Naive thymus-derived CD4-positive, alpha-beta T cell (primary cell): ENCODE measurements at places on chromosomes 12 and 14.

- no peak for DNase-seq
These were observed 420.5 kb downstream of the TMEM132D start for GRCh38 chr12:129483111-129483893.

DNA sequence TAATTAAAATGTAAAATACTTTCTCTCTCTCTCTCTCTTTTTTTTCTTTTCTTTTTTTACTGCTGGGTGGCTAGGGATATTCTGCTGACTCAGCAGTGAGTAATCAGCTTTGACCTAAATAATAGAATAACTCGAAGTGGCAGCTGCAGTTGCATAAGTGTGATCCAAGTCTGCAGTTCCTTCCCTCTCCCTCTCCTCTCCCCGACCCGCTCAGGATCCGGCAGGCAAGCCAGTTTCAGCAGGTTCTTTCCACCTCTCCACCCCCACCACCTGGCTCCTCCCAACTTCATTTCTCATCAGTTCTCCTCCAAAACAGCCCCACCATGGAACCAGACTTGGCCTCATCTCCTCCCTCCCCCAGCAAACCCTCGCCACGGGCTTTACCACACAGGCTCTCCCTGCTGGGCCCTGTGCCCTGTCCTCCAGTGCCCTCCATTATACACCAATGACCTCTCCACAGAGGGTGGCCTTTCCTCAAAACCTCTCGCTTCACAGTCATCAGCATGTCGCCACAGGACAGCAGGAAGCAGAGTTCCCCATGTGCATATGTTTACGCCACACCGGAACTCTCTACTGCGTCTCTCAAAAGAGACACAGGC is 22.4 kb downstream of the SLC7A8 start:
- DNase-seq = no peak

GRCh38 chr14:32003585-32003984 is 73.5 kb upstream of the ARHGAP5 start:
- DNase-seq = no peak

GRCh38 chr14:52031781-52032180 is 37.1 kb downstream of the NID2 start:
- no peak for DNase-seq

DNA sequence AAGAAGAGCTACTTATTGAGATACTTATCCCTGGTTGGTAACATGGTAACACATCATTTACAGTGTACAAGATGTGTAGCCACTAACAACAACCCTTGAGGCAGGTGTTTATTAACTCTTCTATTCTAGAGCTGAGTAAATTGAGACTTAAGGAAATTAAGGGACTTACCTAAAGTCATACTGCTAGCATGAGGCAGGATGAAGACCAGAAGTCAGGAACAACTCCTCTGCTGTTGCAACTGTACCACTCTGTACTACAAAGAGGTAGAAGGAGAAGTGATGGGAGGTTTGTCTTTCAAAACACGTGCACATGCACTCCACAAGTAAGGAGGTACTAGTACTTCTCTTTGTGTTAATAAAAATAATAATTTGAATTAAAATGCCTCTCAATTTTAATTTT is 79.9 kb downstream of the LLPH start:
- no peak for DNase-seq

- no peak for DNase-seq
These were observed 532 bp upstream of the PRKD1 start for GRCh38 chr14:29928117-29928640.

GRCh38 chr12:6376079-6376869 is 911 bp upstream of the SCNN1A start:
- DNase-seq = no peak

DNA sequence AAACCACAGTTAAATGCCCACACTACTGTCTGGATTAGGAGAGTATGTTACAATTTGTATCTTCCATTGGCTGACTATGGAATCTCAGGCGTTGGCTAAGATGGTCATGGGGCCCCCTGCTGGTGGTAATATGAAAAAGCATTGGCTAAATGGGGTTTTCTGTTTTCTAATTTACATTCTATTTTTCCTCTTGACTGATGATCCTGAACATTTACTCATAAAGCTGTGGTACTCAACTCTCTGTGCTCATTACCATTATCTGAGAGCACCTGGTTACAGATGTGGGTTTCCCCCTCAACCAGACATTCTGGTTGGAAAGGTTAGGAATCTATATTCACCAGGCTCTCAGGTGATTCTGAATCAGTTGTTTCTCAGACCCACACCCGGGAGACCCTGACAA is 64.8 kb downstream of the WSCD2 start:
- DNase-seq = peak; percentile 7

- DNase-seq = no peak
These were observed 19.8 kb upstream of the PGF start for GRCh38 chr14:74975059-74975810.

DNA sequence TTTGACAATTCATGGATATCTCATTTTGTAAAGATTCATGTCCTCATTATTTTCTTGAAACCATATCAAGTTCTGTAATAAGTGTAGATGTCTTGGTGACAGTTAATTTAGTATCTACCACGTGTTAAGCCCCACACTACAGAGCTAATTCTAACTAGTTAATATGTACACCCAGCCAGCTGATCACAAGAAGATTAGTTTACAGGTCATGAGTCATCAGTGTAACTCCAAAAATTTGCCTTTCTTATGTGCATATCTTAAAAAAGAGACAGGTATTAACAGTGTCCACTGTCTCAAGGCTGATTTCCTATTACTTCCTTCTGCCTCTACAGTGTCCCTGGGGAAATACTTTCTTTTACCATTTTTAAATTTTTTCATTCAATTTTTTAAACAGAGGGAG is 13.3 kb upstream of the YBX3 start:
- no peak for DNase-seq

GRCh38 chr12:119020406-119021360 is 39.3 kb downstream of the SRRM4 start:
- no peak for DNase-seq

- peak; percentile 8 for DNase-seq
These were observed 68.7 kb downstream of the EID3 start for GRCh38 chr12:104372061-104372720.

GRCh38 chr12:64791036-64791435 is 31.8 kb upstream of the GNS start:
- DNase-seq = no peak

GRCh38 chr12:119780786-119781434 is 96.2 kb downstream of the CIT start:
- no peak for DNase-seq

GRCh38 chr12:53048780-53049401 is 974 bp upstream of the TNS2 start:
- no peak for DNase-seq

DNA sequence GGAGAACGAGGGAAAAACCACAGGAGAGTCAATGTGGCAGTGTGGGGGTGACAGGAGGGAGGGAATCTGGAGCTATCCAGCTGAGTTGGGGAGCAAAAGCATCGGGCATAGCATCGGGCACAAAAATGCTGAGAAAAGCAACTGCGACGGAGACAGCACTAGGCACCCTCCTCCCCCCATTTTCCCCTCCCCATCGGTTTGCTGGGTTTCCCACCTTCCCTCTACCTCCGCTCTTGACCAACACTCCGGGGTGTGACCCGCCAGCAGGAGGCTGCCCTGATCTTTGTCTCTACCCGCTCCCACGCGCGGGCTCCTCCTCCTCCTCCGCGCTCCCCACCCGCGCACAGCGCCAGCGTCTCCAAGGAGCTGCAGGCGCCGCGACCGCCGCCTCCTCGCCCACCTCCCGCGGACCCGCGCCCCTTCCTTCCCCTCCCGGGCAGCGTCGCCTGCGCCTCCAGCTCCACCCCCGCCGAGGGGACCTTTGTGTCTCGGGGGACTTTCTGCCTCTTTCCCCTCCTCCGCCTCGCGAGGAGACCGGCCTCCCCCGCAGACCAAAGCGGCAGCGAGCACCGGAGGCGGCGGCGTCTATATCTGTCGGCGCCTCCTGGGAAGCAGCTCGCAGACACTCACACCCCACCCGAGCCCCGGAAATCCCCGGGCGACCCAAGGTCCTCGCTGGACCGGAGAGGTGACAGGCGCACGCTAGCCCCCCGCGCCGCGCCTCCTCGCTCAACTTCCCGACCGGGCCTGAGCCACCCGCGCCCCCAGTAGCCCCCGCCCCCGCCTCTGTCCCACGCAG is 920 bp downstream of the CDK17 start:
- DNase-seq = peak; percentile 70

DNA sequence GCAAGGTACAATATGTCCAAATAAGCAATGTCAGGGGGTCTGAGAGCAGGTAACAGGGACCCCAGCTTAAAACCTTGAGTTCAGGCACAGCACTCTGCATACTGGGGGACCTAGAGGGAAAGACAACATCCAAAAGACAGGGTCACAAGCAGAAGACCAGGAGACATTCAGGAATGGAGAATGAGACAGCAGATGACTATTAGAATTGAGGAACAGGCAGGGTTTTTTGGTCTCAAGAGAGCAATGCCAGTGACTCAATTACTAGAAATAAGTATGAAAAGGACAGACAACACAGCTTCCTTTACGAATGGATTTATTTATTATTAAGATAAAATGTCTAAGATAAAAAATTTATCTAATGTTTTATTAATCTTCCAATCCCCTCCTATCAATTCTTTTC is 223.0 kb downstream of the PTPRO start:
- DNase-seq = no peak

GRCh38 chr14:85686908-85687307 is 157.0 kb downstream of the FLRT2 start:
- no peak for DNase-seq

DNA sequence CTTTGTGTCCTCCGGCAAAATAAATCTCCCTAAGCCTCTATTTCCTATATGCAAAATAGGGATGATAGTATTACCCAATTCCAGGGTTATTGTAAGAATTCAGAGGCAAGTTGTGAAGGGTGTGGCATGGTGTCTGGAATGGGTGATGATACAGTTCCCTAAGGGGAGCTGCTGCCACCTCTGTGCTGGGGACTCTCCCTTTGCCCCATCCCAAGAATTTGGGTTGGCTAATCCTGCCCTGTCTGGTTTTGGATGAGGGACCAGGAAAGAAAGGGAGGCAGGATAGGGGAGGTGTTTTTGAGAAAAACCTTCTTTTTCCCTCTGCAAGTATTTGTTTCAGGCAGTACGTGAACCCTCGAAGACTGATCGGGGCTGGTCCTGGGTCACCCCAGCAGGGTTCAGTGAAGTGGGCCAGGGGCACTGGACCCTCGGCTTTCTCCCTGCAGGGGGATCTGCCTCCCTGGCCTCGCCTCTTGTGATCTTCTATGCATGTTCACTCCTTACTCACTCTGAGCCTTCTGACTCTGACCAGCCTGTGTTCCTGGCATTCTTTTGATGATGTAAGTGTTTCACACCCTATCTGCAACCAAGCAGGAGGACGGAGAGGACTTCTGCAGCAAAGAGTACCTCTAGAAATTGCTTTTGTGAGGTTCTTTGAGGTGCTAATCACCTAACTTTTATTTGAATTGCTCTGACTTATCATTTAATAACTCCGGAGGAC is 60.8 kb downstream of the RASSF3 start:
- no peak for DNase-seq

- DNase-seq = no peak
These were observed 69.6 kb downstream of the SLC41A2 start for GRCh38 chr12:104888481-104888880.

DNA sequence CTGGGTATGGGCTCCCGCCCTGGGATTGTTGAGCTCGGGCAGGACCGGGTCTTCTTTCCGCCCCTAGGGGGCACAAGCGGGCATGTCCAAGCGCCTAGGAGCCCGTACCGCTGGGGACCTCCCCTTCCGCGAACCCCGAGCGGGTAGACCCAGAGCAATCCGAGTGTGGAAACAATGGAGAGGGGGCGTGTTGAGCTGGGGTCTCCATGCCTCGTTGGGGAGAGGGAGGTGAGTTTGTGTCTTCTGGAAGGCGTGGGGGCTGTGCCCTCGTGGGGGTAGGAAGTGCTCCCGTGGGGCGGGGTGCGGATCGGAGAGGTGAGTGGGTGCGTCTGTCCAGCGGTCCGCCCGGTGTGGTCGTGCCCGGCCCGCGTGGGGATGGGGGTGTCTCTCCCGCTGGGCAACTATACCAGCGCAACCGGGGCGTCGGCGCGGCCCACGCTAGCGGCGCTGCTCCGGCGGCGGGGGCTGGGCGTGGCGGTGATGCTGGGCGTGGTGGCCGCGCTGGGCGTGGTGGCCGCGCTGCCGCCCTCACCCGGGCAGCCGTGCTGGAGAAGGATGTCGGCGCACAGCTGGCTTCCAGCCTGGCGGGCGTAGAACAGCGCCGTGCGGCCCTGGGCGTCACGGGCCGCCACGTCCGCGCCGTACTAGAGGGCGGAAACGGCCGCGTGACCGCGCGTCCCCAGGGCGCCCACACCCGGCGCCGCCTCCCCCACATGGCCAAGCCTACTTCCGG is 12.2 kb downstream of the AGAP2 start:
- no peak for DNase-seq

GRCh38 chr12:13278249-13278787 is 81.8 kb downstream of the EMP1 start:
- peak; percentile 58 for DNase-seq

- DNase-seq = no peak
These were observed 414.0 kb upstream of the ATP2B1 start for GRCh38 chr12:90122681-90123080.

GRCh38 chr12:51593539-51593938 is 2.5 kb downstream of the SCN8A start:
- DNase-seq = peak; percentile 31

DNA sequence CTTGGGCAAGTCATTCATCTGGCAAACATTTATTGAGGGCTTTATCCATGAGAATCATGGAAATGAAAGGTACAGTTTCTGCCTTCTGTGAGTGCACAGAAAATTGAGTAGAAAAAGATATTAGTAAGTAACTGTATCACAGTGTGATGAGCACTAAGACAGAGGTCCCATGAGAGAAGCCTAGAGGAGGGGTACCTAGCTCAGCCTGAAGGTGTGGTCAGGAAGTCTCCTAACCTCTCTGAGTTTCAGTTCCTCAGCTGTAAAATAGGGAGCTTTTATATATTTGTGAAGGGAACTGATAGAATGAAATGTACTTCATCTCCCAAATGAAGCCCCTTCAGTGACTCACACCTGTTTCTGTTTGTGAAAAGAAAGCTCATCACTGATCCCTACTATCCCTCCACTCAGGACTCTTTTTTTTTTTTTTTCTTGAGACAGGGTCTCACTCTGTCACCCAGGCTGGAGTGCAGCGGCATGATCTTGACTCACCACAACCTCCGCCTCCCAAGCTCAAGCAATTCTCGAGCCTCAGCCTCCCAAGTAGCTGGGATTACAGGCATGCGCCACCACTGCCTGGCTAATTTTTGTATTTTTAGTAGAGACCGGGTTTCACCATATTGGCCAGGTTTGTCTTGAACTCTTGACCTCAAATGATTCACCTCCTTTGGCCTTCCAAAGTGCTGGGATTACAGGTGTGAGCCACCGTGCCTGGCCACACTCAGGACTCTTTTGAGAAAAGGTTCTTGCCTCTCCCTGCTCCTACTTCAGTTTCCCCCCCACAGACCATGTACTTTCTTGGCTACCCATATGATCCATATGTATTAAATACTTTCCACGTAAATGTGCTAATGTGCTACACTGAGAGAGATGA is 93.7 kb upstream of the FUT8 start:
- DNase-seq = no peak
